ENCODE measurements at places on chromosomes 5 and 9.

DNA sequence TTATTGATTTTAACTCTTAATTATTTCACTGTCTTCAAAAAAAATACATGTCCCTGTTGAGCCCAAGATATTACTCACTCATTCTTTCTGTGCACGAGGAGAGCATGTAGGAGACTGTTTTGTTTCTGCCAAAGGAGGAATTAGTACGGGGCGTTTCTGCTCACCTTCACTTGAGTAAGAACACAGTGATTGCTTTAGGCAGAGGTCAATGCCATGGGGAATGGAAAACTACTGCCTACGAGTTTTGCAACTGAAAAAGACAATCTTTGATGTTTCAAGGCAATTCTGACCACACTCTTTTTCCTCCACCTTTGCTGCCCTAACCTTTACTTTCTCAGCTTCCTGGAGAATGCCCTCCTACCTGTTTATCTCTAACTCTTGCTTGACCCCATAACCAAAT lies 109.4 kb downstream of the CCDC192 start:
- no peak for DNase-seq

GRCh38 chr9:90830051-90830450 lies 28.4 kb downstream of the SYK start:
- DNase-seq: no peak

DNA sequence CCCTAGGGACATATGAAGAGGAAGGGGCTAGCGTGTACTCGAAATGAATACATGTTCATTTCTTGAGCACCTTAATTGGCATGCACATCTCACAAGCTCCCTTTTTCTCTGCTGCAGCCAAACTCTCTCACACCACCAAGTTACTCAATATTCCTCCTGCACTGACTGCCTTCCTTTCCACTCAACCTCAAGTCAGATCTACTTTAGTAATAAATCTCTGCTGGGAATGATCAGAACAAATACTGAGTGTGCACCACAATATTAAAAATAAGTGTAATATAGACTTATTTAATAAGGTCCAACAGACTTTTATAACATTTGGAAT lies 995.8 kb upstream of the WWC1 start:
- DNase-seq: no peak

DNA sequence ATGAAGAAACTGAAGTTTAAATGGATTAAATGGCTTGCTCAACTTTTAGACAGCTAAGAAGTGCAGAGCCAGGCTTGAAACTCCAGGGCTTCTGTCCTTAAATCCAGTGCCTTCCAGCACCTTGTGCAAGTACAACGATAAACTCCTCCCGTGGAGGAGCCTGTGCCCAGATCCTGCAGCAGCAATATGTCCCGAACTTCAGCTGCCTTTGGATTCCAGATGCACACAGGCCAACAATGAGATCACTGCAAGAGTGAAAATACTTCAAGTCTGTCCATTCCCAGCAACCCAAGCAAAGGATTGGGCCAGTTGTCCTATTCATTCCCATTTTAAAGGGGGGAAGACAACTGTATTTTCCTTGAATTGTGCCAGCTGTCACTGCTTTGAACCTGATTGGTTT lies 199.6 kb downstream of the CRB2 start:
- DNase-seq: no peak

- no peak for DNase-seq
Observed at GRCh38 chr5:31702712-31703111, 63.8 kb downstream of the PDZD2 start.

DNA sequence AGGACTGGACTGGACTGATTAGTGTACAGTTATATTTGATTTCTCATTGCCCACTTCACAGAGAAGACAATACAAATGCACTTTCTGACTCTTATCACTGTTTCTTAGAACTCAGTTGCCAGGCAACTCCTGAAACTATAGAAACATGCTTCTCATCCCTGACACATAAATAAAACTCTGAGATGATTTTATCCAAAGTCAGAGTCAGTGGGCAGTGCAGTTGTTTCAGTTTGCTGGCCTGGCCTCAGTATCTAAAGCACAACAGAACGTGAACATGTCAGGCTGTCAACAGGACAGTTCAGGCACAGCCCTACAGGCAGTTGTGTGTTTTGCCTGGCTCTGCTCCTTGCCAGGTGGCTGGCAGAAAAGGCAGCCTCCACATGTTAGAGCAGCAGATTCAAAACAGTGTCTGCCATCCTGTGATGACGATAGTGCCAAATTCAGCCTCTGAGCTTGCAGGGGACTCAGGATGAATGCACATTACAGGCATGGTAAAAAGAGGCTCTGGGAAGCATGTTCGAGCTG lies 65.1 kb upstream of the CCDC152 start:
- DNase-seq: no peak

DNA sequence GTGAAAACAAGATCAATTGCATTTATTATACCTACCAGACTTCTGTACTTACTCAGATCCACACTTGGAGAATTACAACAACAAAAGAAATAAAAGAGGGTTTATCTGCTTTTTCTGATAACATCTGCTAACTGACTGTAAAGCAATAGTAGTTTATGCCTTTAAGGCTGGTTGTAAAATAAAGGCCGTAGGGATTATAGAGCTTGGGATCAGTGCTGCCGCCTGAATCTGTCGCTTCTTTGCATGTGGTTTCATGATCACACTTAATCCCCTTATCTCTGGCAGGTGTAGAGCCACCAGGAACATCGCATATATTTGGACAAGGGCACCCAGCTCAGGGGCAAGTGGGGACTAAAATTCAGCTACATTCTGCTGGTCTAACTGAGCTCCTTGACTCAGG lies 146.7 kb downstream of the CCDC192 start:
- DNase-seq: no peak

DNA sequence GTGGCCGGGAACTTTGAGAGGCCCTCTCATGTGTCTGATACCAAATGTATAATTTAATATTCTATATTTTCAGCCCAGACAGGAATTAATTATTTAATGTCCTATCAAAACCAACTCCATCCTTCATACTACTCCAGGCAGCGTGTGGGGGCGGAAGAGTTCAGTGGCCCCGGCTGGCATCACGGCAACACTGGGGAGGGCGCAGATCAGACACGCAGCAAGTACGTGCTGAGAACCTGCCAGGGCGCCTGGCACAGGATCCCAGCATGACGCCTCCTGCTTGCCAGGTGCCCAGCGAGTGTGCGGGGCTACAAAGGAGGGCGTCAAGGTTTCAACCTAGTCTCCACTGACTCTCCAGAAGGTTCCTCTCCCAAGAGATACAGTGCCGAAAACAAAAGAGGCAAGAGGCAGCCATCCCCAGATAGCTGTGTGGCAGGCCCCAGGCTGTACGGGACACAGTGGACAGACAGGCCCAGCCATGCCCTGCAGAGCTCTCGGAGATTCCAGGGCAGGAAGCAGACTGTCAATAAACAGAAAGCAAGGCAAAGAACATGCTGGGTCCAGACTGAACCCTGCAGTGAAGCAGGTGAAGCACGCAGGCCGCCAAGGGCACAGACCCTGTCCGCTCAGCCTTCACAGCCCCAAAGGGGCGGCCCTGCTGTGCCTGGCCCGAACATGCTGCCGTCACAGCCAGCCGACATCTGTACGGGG lies 110.3 kb downstream of the VAV2 start:
- DNase-seq: no peak

DNA sequence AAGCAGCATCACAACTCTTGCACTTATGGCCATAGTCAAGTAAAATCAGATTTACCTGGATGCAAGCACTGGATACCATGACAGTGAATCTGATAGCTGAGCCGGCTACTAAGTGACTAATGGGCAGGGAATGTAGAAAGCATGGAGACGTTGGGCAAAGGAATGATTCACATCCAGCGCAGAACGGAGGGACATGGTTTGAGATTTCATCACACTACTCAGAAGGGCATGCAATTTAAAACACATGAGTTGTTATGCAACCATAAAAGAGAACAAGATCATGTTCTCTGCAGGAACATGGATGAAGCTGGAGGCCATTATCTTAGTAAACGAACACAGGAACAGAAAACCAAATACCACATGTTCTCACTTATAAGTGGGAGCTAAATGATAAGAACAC lies 169.1 kb upstream of the PIK3R1 start:
- DNase-seq: peak; percentile 51

DNA sequence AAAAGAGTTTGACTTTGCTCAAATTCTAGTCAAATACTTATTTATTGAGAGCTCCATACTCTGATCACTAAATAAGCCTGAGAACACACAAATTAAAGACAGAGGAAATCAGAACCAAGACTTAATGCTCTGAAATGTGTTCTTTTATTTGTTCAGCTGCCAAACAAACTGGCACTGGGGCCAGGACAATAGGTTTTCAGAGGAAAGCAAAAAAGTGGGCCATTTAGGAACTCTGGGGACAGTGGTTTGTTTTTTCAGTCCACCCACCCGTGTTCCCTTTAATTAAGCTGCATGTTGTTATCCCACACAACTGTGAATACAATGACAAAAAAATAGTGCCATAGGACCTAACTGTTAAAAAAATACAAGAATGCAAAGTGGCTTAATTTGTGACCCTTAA lies 95.4 kb upstream of the RETREG1 start:
- DNase-seq: no peak

DNA sequence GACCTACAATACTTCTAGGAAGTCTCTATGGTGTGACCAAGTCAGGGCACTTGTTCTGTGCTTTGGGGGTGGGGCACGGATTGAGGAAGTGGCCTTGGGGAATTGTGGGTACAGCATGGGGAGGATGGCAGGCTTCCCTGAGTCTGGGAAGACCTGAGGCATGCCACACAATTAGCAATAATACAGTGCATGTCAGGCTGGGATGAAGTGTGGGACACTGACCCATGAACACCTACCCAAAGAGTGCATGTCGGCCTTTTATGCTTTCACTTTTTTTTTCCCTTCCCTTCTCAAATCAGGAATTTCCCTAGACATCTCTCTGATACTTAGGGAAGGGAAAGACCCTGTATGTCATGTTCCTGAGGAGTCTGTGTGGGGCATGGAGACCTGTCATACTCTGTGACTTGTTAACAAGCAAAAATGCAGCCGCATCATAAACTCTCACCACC lies 146.4 kb downstream of the PALM2AKAP2 start:
- no peak for DNase-seq

DNA sequence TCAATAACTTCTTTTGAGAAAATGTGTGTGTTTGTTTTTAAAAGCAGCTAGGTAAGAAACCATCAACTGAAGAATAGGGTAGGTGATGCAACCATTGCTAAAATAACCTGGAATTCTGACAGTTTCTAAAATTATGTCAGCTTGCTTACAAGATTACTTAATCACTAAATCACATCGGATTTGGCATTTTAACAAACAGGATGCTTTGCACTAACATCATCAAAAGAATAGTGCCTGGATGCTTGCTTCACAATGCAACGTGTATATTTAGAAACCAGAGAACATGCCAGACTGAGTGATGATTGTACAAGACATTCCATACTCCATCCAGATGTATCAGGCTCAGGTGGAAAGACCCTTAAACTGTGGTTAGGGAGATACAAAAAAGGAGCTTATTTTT lies 43.9 kb downstream of the PAM start:
- no peak for DNase-seq

DNA sequence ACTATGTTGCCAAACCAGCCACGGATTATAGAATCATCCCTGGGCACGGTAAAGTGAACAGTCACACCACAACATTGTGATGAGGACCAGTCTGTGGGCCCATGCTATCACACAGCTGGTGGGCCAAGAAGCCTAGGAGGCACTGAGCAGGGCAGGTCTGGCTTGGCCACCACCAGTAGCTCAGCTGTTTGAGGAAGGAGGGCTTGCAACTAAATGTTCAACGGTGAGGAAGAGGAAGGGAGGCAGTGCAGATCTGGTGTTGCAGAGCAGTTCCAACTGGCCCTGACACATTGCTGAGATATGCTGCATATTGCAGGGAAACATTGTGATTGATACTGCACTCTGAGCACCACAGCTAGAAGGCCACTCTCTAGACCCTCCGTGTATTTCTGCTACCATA lies 77.9 kb upstream of the ATG10 start:
- DNase-seq: no peak

DNA sequence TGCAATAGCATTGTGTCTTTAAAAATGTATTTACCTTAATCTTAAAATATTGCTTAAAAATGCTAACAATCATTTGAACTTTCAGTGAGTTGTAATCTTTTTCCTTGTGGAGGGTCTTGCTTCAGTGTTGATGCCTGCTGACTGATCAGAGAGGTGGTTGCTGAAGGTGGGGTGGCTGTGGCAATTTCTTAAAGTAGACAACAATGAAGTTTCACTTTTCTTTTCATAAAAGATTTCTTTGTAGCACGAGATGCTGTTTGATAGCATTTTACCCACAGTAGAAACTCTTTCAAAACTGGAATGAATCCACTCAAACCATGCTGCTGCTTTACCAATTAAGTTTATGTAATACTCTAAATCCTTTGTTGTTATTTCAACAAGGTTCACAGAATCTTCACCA lies 50.8 kb downstream of the NR3C1 start:
- no peak for DNase-seq

GRCh38 chr5:14353726-14354474 lies 210.8 kb downstream of the TRIO start:
- no peak for DNase-seq

- peak; percentile 10 for DNase-seq
Observed at GRCh38 chr5:33690374-33691135, 201.2 kb downstream of the ADAMTS12 start.

GRCh38 chr5:107248066-107248695 lies 422.6 kb downstream of the EFNA5 start:
- peak; percentile 13 for DNase-seq

- DNase-seq: no peak
Observed at GRCh38 chr9:121424024-121424432, 54.0 kb upstream of the STOM start.

DNA sequence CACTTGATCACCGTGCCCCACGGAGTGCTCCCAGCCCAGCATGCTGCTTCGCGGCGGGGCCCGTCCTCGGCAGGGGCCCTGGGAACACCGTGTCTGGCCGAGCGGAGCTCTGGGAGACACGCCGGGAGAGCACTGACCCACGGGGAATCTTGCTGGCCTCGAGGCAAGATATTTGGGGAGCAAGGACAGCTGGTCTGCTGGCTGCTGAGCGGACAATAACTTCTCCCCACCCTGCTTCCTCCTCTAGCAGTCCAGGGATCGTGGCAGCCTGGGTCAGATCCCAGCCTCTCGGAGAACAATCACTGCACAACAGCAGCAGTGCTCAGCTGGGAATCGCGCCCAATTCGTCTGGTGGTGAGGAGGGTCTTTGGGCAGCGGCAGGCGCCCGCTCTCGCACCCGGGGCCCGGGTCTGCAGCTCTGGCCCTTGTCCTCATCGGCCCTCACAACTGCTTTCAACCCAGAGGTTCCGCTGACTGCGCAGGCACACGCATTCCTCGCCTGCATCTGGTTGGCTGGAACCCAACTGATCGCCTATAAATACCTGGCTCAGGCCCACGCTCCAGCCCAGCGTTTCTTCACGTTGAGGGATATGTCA lies 43.4 kb downstream of the DBH start:
- no peak for DNase-seq

- no peak for DNase-seq
Observed at GRCh38 chr9:14321517-14322130, 7.7 kb upstream of the NFIB start.

- DNase-seq: no peak
Observed at GRCh38 chr5:10585518-10585915, 21.6 kb downstream of the ANKRD33B start.

DNA sequence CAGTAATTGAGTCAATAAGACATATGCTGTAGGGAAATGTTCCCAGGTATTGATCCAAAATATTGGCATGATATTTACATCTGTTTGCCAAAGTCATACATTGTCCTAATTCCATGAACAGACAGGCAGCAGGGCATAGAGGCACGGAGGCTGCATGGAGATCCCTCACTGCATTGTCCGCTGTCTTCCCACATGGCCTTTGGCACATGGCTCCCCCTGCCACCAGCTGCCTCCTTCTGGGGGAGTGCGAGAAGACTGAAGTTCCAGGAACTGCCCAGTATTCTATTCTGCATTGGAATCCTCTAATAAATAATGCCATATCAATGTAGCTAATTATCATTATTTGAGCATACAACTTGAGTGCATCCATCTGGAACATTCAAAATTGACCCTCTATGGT lies 269.0 kb downstream of the FBXL7 start:
- no peak for DNase-seq
